ENCODE measurements at places on chromosomes 2 and 18.

GRCh38 chr18:46301571-46301970, 197.4 kb downstream of the HAUS1 start:
- no peak for DNase-seq

GRCh38 chr18:331221-331821, 63.5 kb upstream of the THOC1 start:
- no peak for DNase-seq

DNA sequence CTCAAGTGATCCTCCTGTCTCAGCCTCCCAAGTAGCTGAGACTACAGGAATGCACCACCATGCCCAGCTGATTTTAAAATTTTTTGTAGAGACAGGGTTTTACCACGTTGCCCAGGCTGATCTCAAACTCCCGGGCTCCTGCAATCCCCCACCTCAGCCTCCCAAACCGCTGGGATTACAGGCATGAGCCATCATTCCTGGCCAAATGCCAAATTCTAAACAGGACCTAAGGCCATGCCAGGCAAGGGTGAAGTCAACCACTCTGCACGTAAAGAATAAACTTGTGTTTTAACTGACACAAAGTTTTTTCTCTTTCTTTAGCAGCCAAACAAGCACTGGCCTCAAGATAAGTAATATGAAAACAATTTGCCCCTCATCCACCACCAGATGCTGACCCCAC, 37.4 kb upstream of the SATB2 start:
- no peak for DNase-seq

DNA sequence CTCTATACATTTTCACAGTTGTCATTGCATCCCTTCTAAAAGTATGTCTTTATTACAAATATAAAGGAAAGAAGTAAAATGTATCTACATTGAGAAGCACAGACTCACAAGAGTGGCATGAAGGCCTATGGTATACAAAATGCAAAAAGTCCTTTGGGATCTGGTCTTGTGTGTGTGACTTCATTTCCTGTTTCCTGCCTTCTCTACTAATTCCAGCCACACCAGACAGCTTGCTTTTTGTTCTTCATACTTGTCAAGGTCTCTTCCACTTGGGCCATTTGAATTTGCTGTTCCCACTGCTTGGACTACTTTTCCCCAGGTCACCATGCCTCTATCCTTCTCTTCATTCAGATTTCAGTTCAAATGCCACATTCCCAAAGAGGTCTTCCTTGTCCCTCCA, 6.7 kb upstream of the PNO1 start:
- DNase-seq = no peak

DNA sequence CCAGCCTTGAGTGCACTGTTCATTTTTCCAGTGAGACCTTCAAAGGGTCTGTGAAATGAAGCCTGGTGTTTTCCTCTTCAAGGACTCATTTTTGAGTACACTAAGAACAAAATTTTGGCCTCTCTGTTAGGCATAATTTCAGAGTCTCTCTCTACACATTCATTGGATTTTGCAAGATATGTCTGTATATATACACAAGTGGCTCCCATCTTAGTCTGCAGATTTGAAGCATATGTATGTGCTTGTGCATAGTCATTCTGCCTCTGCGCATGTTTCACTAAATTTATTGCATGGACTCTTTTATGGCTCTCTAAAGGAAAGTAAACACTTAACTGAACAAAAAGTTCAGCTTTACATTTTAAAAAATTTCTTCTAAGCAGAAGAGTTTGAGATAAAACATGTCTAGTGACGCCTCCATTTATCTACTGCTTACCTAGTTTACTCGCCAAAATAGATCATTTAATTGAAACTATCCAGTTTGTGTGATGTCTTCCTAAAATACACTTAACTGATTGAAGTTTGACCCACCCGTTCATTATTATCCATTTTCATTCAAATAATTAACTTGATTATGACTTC, 145.9 kb downstream of the FMNL2 start:
- DNase-seq = no peak

DNA sequence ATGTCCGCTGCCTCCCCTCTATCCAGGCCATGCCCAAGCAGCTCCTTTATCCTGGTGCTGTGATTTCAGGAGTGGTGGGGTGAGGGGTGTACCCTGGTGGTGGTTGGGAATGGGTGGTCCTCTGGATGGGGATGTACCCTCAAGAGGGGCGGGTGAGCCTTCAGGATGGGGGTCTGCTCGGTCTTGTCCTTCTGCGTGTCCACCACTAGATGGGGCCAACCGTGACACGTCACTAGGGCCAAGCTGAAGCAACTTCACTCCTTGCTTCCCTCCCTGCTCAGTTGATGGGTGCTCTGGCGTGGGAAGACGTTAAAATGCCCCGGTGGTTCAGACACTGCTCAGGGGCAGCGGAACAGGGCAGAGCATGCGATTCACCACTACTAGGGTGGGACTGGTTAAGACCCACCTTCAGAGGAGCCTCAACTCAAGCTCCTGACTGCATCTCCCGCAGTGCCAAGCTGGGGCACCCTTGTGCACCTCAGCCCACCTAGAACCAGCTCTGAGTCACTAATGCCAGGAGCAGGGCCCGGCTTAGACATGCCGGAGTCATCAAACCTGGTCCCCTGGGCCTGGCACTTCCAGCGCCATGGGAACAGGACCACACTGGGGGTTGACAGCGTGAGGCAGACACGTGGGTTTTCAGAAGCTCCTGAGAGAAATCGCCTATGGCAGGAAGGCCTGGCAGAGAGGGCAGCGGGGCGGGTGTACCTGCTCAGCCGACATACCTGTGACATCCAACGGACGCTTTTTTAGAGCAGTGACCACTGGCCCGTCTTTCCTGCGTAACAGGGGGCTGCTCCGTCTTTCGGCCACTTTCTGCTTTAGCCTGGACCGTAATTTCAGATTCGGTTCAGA, 256.7 kb downstream of the HDAC4 start:
- no peak for DNase-seq

GRCh38 chr18:11948852-11949523, 32.3 kb upstream of the IMPA2 start:
- DNase-seq = no peak

- DNase-seq = no peak
Measured at GRCh38 chr2:23241611-23242245, 143.3 kb upstream of the KLHL29 start.

- no peak for DNase-seq
Measured at GRCh38 chr2:155714983-155715382, 617.5 kb downstream of the NR4A2 start.

- no peak for DNase-seq
Measured at GRCh38 chr2:130728007-130728454, 839 bp upstream of the GPR148 start.

- no peak for DNase-seq
Measured at GRCh38 chr18:13183790-13184189, 34.8 kb upstream of the LDLRAD4 start.

GRCh38 chr2:48319863-48320262, 210.1 kb upstream of the STON1 start:
- DNase-seq = no peak

GRCh38 chr2:165630236-165630635, 160.7 kb downstream of the CSRNP3 start:
- DNase-seq = no peak

DNA sequence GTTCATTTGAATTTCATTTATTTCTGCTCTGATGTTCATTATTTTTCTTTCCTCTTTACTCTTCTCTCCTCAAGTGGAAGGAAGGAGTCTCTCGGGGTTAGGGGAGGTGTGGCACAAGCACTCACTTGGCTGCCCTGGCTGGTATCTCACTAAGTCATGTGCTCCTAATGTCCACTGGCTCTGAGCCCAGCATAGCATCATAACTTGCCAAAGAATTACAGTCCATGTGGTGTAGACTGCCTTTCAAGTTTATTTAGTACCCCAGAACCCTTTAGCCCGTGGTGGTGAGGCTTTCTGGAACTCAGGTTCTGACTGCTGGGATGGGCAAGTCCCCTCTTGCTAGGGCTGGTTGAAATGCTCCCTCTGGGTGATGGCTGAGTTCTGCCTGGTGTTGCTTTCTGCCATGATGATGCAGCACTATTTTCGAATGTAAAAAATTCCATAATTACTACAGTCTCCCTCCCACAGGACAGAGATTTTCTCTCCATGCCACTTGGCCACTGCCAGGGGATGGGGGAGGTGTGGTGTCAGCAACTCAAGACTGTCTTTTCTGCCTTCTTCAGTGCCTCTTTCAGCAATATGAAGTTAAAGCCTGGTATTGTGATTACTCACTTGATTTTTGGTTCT, 22.2 kb downstream of the SPAG16 start:
- no peak for DNase-seq

DNA sequence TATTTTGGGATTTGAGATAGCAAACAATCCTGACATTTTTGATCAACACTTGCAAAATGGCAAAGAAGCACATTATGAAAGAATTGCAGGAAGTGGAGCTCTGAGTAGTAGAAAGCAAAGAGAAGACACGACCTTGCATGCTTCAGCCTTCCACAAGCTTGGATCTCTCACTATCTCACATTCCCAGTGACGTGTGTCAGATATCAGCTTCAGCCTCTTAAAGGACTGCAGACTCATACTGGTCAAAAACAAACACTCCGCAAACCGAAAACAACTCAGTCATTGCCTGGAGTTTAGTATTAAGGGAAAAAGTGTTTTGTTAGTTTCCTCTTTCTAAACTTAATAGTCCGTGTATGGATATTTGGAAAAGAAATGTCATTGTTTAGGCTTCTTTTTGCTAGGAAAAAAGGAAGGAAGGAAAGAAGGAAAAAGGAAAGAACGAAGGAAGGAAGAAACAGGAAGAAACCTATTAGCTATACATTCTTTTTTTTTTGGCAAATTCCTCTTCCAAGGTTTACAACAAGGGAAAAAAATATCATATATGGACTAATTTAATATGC, 32.6 kb upstream of the SLC40A1 start:
- DNase-seq = no peak

DNA sequence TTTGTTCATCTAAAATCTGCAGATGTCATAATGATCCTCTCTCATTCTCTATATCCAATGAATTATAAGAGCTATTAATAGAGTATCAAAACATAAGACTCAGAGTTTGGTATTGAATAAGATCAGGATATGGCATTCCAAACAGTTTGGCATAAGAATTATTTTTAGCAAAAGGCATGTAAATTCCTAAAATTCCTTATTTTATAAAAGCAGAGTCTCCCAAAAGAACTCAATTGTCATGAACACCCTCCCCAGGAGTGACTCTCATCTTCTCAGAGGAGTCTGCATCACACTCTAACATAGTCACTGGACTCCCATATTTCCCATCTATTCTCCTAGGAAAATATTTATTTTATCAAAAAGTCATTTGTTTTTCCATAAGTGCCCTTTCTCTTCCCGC, 1710.2 kb upstream of the SLC39A10 start:
- DNase-seq = no peak

- no peak for DNase-seq
Measured at GRCh38 chr2:80058562-80058961, 246.0 kb downstream of the LRRTM1 start.

DNA sequence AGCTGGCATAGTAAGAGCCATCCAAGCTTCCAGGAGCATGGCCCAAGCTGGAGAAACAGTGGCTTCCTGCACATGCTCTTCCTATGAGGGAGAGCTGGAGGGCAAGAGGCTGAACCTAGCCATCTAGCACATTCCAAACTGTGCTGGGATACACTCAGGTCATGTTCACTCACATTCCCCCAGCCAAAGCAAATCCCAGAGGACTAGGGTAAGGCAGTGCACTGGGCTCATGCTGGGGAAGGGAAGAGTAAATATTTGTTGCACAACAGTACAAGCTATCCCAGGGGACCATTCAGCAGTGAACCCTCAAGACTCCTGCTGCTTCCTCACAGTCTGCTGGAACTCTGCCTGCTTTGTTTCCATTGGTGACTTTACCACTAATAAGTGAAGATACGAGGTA, 20.7 kb upstream of the GYPC start:
- DNase-seq = no peak

- DNase-seq = no peak
Measured at GRCh38 chr2:169065864-169066517, 3.4 kb upstream of the DHRS9 start.

- DNase-seq = no peak
Measured at GRCh38 chr2:24501813-24502212, 10.8 kb downstream of the NCOA1 start.

GRCh38 chr2:113905886-113906285, 16.0 kb downstream of the ACTR3 start:
- no peak for DNase-seq

- DNase-seq = no peak
Measured at GRCh38 chr2:67996772-67997527, 65.9 kb downstream of the C1D start.

DNA sequence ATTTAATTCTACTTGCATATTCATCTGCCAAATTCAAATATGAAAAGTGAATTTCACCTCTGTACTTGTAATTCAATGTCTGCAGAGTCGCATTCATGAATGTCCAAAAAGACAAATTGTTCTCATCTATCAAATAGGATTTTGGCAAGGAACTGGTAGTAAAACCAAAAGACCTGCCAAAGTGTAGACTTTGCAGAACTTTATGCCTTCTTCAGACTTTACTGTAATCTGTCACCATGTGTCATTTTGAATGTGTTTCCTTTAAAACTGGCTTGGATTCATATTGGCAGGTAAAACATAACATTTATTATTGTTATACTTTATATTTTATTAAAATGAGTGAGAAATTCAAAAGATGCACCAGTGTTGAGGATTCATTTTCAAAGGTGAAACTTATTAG, 701.9 kb upstream of the LINC00305 start:
- DNase-seq = no peak

DNA sequence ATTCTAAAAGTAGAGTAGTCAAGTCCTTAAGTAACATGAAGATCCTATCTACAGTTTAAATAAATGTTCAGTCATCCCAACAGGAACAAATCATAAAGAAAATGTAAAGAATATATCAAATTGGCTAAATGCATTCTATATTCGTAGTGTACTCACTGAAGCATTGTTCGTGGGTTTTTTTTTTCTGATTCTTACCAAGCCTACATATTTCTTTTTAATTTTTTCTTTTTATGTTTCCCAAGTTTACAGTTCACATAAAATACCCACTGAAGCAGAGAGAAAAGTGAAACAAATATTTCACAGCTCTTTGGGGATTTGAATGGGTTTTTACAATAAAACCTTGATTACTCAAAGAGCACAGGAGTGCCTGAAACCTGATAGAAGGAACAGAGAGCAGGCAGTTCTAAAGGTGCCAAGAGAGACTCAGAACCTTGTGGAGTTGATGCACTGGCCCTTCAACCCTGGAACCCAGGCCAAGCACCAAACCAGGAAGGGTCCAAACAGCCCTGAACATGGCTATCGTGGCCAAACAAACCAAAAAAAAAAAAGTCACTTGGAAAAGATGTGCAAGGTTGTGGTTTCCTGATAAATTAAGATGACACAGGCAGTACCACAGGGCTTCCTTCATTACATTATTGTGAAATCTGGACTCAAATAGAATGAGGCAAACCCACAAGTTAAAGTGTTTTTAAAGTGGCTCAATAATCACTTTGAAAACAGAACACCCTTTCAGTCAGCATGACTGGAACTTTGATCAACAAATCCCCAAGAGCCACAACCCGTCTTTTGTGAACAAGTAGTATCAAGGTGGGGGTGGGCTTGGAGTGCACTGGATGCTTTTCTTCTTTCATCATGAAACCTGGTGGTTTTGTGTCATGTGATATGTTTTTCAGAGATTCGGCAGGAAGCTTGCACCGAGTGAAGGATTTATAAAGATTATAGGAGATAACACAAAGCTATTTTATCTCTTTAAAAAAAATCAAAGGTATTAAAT, 245.0 kb upstream of the FN1 start:
- DNase-seq = no peak
